ENCODE measurements at places on chromosomes 4 and X.

GRCh38 chr4:55518442-55518841 lies 28.3 kb downstream of the CLOCK start:
- no peak for DNase-seq

GRCh38 chr4:164169591-164169990 lies 584.3 kb upstream of the SMIM31 start:
- no peak for DNase-seq

- DNase-seq, result no peak
These were observed 5.2 kb downstream of the YIPF6 start for GRCh38 chrX:68503836-68504636.

DNA sequence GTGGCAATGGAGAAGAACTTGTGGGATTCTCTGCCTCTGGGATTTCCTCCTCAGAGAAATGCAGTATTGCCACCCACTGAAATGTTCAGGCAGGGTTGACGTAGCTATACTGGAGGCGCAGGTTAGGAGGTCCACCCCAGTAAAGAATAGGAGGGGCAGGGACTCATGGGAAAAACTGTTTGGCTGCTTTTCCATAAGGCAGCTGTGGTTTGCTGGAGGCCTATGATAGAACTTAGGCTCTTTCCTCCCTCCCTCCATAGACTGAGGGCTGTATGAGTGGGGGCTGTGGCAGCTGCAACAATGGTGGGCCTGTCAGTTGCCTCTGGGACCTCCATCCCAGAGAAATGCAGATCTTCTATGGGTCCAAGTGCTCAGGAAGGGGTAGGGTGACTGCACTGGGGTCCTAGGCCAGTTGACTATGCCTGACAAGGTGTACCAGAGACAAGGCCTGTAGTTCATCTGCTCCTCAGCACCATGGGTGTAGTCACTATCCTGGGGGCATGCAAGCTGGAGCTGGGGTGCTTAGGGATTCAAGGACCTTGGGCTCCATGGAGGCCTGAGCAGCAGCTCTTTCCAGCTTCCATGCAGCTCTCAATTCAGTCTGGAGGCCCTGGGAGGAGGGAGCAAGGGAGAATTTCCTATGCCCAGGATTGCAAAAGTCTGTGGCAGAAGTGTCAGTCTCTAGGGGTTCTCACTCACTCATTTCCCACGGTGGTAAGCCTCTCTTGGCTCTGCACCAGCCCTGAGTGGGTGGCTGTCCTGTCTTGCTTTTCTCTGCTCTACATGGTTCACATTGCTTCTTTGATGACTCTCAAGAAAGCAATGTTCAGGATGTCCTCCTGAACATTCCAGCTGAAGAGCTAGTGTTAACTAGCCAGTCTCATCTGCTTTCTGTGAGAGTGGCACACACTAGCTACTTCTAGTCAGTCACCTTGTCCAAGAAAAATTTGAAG lies 353.0 kb downstream of the IDS start:
- no peak for DNase-seq

- DNase-seq, result peak; percentile 32
These were observed 14.9 kb downstream of the SNX12 start for GRCh38 chrX:71053217-71053621.

DNA sequence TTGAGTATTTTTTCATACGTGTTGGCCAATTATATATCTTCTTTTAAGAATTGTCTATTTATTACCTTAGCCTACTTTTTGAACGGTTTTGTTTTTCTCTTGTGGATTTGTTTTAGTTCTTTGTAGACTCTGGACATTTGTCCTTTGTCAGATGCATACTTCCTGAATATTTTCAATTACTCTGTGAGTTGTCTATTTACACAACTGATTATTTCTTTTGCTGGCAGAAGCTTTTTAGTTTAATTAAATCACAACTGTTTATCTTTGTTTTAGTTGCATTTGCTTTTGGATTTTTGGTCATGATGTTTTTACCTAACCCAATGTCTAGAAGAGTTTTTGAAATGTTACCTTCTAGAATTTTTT lies 19.6 kb downstream of the UGT2B7 start:
- DNase-seq, result no peak

DNA sequence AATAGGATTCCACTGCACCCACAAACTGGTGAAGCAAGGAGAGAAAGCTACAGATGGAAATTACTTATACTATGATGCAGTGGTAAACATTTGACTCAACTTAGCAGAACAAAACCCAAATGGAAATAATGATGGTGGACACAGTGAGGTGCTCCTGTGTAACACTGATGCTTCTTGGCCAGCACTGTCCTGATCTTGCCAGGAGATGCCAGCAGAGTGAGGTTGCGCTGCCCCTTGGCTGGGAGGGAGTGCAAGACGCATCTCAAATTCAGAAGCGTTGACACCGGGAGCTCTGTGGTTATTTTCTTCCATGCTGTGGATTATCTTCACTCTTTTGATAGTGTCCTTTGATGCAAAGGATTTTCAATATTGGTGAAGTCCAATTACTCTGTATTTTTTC lies 22.0 kb upstream of the ARSH start:
- DNase-seq, result no peak

GRCh38 chr4:114654592-114654991 lies 56.0 kb downstream of the UGT8 start:
- no peak for DNase-seq

DNA sequence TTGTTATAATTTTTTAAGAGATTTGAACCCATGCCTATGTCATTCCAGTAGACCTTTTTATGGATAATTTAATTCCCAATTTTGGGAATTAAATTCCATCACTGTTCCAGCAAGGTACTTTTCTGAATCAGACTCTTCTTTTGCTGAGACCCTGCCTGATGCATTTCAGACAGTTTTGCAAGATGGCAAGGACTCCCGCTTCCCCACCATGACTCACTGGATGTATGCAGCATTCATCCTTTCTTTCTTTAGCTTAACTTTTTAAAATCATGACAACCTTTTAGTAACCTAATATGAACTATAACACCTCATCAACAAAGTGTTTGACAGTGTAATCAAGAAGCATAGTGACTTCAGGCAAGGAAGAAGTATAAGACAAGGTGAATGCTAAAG lies 178.1 kb upstream of the LEF1 start:
- no peak for DNase-seq

DNA sequence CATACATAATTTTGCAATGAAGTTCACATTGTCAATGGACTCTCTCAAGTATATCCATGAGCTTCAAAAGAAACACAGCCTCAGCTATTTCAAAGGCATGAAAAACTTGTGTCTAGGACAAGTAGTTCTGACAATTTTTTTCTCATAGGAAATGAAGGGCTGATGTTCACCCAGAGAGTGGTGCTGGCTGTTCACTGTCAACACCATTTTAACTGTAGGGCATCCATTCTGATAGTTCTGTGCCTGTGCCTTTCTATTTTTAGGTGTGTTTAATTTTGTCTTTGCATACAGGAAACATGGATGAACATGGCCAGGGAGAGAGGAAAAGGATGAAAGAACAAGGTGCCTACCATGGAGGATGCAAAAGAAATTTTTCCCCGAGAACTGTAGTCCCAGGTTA lies 135.3 kb upstream of the MAP9 start:
- no peak for DNase-seq

GRCh38 chr4:151195801-151196200 lies 81.2 kb upstream of the PRSS48 start:
- no peak for DNase-seq

DNA sequence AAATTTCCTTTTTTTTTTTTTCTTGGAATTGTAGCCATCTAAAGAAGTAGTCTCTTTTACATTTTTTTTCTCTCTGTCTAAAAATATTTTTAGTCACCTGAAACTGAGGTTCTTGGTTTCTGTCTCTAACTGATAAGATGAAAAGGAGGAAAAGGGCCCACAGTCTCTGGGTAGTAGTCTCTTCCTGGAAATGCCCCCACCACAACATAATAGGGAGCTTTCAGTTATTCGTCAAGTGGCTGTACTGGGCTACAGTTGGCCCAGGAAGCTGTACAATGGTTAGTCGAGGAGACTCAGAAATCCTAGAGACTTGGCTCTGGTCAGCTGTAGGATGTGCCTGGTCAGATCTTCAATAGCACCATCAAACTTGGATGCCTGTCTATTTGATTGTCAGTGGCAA lies 163.4 kb downstream of the ACTRT1 start:
- DNase-seq, result no peak

GRCh38 chr4:37973441-37973840 lies 13.2 kb downstream of the PTTG2 start:
- DNase-seq, result no peak

Measured in B cell (primary cell).